ENCODE measurements at places on chromosomes 2 and 18.

DNA sequence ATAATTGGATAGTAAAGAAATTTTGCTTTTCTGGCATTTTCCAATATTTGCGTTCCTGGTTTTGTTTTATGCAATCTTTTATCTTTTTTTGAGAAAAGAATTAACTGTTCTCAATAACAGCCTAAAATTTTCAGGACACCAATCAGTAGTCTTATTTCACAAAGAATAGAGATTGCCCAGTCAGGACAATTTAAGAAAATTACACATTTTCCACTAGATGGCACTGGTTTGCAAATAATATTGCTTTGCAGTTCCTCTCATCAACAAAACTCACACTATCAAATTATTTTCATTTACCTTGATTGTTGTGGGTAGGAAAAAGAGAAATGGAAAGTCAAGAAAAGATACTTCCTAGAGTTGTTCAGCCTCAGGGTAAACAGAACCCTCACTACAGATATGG lies 2.4 kb upstream of the RBM45 start:
- no peak for DNase-seq

DNA sequence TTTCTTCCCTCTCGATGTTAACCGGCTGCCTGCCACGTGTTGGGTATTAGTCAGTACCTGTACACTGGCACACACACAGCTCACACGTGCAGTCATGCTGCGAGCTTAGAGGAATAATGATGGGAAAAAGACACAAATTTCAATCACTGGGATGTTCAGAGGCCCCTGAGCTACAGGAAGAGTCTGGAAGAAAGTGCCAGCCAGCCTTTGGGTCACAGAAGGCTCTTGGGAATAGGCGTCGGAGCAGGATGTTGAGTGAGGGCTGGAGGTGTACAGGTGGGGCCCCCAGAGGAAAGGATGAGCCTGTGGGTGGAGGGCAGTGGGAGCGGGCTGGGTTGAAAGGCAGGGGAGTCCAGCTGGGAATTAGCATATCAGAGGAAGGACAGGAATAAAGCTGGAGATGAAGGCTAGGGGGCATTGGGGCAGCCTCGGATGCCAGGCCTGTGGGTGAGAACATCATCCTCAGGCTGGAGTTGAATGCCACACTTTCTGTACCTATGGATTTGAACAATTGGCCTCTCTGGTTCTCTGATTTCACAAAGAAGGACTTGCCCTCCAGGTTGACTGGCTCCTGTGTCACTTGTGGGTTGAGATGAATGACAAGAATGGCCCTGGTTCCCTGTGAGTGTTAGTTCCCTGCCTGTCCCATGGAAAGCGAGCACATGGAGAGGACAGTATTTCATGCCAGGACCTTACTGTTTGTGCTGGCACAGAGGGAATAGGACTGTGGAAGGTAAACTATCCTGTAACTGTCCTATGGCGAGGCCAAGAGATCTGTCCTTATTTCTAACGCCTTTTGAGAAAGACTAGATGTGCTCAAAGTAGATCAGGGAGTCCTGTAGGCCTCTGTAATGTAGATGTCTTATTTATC lies 40.6 kb downstream of the GREB1 start:
- DNase-seq: no peak

- no peak for DNase-seq
Observed at GRCh38 chr2:230601510-230601909, 111.1 kb upstream of the CAB39 start.

- DNase-seq: no peak
Observed at GRCh38 chr2:222270396-222270795, 28.4 kb downstream of the PAX3 start.

DNA sequence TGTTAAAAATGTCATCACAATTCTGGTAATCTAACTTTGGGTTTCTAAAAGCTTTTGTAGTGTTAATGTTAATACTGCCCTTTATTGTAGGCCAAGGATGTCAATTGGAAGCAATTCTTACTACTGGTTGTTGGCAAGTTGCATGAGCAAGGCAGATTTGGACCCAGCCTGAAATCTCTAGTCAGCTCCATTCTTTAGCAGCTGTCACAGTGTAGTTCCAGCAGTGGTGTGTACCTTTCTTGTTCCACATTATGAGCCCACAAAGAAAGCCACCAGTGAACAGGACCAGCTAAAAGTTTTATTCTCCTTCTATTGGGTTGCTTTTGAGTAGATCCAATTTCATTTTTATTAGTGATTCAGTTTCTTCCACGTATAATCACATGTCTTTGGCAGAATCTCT lies 133.8 kb downstream of the CAMKMT start:
- no peak for DNase-seq

DNA sequence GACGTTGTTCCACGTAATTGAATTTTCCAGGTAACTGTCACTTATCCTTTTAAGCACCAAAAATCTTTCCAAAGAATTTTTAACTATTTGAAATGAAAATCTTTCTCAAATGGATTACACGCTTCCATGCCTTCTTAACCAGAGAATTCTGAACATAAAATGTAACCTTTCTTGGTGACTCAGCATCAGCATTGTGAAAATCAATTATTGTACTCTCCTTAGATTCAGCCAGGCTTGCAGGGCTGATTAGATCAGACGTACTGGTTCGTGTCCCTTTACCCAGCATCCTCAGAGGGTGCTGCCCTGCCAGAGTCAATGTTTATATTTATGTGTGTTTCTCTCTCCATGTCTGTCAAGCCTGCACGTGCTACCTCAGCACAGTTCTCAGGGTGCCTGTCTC lies 623.9 kb downstream of the CNTNAP5 start:
- DNase-seq: no peak

GRCh38 chr2:182941121-182941722 lies 74.8 kb upstream of the FRZB start:
- DNase-seq: no peak

DNA sequence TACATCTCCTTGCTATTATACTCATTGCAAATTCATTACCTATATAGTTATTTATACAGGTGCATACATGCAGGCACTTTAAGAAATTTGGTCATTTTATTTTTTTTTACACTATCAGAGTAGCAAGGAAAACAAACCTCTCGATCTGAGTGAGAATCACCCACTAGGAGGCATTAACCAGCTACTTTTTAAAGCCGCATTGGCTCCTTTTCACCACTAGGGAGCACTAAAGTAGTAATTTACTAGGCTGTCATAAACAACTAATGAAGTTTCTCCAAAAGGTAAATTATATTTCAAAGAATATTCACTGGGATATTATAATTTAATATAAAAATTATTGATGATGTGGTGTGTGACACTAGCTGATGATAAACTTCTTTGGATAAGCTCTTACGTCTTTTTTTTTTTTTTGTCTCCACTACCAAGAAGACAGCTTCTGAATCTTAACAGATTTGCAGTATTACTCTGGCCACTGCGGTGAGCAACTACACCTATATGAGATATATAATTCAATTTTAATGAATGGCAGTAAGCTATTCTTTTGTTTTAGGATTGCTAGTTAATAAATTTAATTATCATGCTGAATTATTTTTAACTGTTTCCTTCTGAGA lies 101.9 kb downstream of the NOL4 start:
- no peak for DNase-seq

- no peak for DNase-seq
Observed at GRCh38 chr2:217371781-217372213, 511.9 kb upstream of the TNP1 start.

DNA sequence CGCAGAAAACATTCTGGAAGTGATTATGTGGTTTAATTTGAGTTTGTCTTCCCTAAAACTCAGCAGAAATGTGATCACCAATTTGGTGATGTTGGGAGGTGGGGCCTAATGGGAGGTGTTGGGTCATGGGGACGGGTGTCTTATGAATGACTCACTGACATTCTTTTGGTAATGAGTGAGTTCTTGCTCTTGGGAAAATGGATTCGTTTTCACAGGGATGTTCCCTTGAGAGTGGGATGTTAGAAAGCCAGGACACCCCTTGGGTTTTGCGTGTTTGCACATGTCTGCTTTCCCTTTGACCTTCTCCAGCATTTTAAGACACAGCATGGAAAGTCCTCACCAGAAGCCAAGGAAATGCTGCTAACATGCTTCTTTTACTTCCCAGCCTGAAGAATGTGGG lies 321.5 kb upstream of the NT5C1B start:
- no peak for DNase-seq

- DNase-seq: peak; percentile 9
Observed at GRCh38 chr2:12416600-12416999, 300.1 kb upstream of the TRIB2 start.

DNA sequence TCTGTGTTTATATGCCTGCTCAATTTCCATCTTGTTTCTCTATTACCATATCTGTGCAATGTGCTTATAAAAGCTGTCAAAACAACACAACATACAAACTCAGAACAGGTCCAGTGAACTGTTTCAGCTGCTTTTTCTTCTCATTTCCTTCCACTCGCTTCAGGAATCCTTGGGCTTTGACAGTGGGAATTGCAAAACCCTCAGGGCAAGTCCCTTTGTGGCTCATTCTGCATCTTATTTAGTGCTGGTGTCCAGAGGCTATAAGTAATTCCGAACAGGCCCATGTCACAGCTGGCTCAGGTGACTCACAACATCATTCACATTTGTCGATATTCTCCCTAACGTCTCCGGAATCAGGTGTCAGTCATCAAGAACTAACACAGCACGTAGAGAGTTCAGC lies 309.9 kb upstream of the ZNF521 start:
- no peak for DNase-seq

- DNase-seq: no peak
Observed at GRCh38 chr2:225340923-225341322, 58.6 kb upstream of the NYAP2 start.

DNA sequence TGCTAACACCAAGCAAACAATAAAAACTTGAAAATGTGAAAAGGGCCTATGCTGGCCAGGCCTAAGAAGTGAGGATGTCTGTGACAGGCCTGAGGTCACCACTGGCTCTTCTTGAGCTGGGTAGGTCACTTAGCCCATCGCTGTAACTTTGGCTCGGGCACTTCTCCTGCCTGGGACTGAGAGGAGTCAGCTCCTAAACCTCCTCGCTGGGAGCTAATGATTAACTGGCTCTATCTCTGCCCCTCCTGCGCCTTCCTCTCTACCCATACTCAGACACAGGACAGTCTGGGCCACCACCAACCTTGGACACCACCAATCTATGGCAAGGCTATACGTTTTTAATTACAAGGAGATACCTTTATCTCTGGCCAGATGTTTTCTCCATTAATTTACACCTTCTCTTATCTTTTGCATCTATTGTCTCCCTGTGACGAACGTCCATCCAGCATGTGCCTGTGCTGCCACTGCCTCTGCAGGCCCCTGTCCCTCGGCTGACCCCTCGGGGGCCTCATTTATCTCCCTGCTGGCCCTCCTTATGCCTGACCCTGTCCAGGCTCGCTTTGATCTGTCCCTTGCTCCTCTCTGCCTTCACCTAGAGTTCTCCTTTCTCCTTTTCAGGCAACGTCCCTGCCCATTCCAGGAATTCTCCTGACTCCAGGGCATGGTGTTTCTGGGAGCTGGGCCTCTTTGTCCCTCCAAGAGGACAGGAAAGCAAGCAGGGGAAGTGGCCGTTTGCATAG lies 149.1 kb upstream of the GATA6 start:
- no peak for DNase-seq

- no peak for DNase-seq
Observed at GRCh38 chr2:168427451-168427850, 28.6 kb upstream of the CERS6 start.

- no peak for DNase-seq
Observed at GRCh38 chr2:112831946-112832840, 4.4 kb downstream of the IL1B start.

- no peak for DNase-seq
Observed at GRCh38 chr2:8144785-8145184, 537.1 kb upstream of the ID2 start.

DNA sequence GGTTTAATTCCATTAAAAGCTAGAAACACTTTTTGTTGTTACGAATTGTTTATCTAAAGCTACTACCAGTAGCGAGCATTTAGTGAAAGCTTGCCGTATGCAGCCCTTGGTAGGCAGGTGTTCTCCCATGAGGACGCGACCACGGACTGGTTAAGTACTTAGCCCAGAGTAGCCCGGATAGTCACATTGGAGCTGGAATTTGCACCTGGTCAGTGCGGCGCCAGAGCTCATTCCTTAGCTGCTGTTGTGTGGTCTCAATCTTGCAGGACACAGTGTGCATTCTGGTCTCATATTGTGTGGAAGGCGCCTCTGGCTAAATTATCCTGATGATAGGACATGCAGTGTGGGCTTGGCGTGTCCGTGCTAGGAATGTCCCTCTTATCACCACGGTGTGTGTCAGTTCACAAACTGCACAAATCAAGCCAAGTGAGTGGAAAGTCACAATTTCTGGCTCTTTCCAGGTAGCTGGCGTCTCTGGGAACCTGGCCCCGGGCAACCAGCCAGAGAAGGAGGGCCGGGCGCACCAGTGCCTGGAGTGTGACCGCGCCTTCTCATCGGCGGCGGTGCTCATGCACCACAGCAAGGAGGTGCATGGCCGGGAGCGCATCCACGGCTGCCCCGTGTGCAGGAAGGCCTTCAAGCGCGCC lies 133.3 kb downstream of the ZNF236 start:
- no peak for DNase-seq

DNA sequence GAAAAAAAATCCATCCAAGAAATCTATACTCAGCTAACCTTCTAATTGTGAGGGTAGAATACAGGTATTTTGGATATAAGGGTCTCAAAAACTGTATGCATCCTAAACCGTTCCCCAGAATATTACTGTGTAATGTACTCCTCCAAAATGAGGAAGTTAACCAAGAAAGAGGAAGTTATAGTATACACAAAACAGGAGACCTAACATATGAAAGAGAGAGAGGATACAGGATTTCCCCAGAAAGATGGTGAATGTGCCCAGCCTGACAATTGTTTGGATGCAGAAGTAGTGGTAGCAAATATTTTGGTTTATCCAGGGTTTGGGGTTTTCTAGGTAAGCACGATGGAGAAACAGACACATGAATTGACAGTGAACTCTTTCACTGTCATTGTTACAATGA lies 50.6 kb downstream of the GALNT3 start:
- DNase-seq: no peak

DNA sequence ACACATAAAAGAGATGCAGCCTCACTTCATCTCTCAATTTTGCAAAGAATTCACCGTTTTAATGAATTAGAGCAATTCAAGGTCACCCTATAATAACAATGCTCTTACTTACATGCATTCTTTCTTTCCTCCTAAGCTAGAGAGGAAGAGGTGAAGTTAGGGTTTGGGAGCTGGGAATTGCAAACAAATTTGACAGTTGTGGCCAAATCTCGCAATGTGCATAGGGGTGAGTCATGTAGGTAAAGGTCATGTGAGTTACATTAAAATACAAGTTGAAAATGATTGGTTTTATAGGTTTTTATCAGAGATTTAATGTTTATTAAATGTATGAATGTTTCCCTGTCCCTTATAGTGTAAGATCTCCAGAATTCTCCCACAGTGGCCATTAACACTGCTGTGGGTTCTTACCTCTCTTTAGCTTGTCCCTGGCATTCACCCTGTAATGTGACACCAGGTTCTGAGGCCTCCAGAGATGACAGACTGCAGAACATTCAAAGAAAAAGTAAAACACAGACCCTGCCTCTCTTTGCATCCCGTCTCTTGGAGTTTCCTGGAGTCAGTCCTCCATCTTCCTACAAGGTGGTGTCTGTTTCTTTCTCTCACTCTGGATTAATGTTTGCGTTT lies 53.7 kb upstream of the LGALSL start:
- DNase-seq: no peak

DNA sequence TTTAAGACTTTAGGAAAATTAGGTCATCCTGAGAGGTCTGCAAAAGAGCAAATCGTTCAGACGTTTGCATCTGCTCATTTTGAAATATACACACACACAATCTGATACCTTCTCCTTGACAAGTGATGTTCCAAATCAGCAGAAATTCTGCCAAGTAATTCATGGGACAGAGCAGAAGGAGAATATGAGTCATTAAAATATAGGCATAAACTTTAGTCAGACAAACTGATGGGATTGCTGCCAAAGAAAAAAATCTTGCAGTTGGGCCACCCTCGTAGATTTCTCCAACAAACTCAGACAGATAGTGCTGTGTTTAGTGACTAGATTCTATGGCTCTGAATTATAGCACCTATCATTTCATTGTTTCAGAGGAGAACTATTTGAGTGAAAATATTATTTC lies 336.3 kb downstream of the NYAP2 start:
- no peak for DNase-seq

Data from stimulated activated CD8-positive, alpha-beta memory T cell treated with anti-CD3 and anti-CD28 coated beads, Interleukin-15, amount 100 ng/mL, for 4 hours (primary cell).